Thyroid gland (tissue), 4 donors: ENCODE measurements at places on chromosomes 2 and 18. TPM values are rescaled to one million over a fixed set of nuclear protein-coding genes. Genes with fewer than 3 reads are reported as not detected.

SIX3 gene
- total RNA-seq = not detected

SCTR gene
- not detected for total RNA-seq

OSBPL1A gene
- total RNA-seq = 47.8 TPM

GPR155 gene
- total RNA-seq = 9.6 TPM

RASGRP3 gene
- 46.9 TPM for total RNA-seq

FRZB gene
- 1.3 TPM for total RNA-seq

PECR gene
- total RNA-seq = 25.6 TPM

FOXI3 gene
- not detected for total RNA-seq

CIDEA gene
- total RNA-seq = 0.67 TPM

RGPD3 gene
- total RNA-seq = 0.73 TPM

LAMA3 gene
- total RNA-seq = 8.7 TPM

ANO7 gene
- not detected for total RNA-seq

LCT gene
- 0.24 TPM for total RNA-seq

PTH2R gene
- total RNA-seq = not detected

CTNNA2 gene
- total RNA-seq = 0.44 TPM

OTOS gene
- total RNA-seq = 4.3 TPM

PARD3B gene
- 27.0 TPM for total RNA-seq

CTAGE1 gene
- total RNA-seq = not detected

PGAP1 gene
- 7.7 TPM for total RNA-seq

TNS1 gene
- 279 TPM for total RNA-seq

REG3A gene
- total RNA-seq = not detected

ALPI gene
- total RNA-seq = not detected

ATP5F1A gene
- 481 TPM for total RNA-seq

SLC9A4 gene
- not detected for total RNA-seq

HMSD gene
- total RNA-seq = not detected

SFTPB gene
- 323 TPM for total RNA-seq

PID1 gene
- total RNA-seq = 49.7 TPM

GKN1 gene
- total RNA-seq = not detected

TDRD15 gene
- total RNA-seq = 0.45 TPM

SLC4A5 gene
- total RNA-seq = 71.6 TPM

NR4A2 gene
- 4.8 TPM for total RNA-seq

SRBD1 gene
- 23.1 TPM for total RNA-seq

DPP4 gene
- total RNA-seq = 5.5 TPM

MARCO gene
- 1.1 TPM for total RNA-seq

DNAH7 gene
- total RNA-seq = 9.9 TPM

EIF5B gene
- 27.5 TPM for total RNA-seq

ANAPC1 gene
- 52.8 TPM for total RNA-seq

ABCG5 gene
- total RNA-seq = not detected

SOCS6 gene
- 20.7 TPM for total RNA-seq

MC5R gene
- not detected for total RNA-seq

RAMP1 gene
- 4.2 TPM for total RNA-seq

DYSF gene
- 10.3 TPM for total RNA-seq

SKOR2 gene
- not detected for total RNA-seq

ALPP gene
- not detected for total RNA-seq

NPPC gene
- not detected for total RNA-seq

INPP5D gene
- 7.1 TPM for total RNA-seq

RTP5 gene
- not detected for total RNA-seq

ERBB4 gene
- total RNA-seq = 5.5 TPM

GNAL gene
- 22.8 TPM for total RNA-seq

FAM228B gene
- 21.4 TPM for total RNA-seq

ANKRD62 gene
- not detected for total RNA-seq

SRD5A2 gene
- total RNA-seq = not detected

IRS1 gene
- total RNA-seq = 101 TPM

CYP26B1 gene
- 24.2 TPM for total RNA-seq

SYT4 gene
- 0.38 TPM for total RNA-seq
